ENCODE measurements at places on chromosomes 4 and X. TPM values are rescaled to one million over a fixed set of nuclear protein-coding genes. Genes with fewer than 3 reads are reported as not detected.

DNA sequence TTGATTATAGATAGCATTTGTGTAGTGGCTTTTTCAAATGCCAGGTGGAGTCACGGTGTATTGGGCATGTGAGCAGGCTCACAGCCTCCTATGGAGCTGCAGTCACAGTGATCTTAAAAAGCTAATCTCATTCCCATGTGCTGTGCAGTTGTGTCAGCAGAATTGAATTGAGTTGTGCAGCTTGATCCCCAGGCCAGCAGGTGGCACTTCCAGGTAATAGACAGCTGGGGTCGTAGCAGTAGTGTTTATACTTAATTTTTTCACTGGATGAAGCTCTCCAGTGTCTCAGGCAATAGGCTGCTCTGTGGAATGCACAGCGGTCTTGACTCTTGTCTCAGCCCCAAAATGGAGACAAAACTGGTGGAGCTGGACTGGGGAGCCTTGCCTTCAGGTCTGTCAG is 1028.1 kb downstream of the SH3BGRL start:
- no peak for DNase-seq

- DNase-seq, result no peak
These were observed 167.8 kb upstream of the LDB2 start for GRCh38 chr4:17066236-17066635.

DNA sequence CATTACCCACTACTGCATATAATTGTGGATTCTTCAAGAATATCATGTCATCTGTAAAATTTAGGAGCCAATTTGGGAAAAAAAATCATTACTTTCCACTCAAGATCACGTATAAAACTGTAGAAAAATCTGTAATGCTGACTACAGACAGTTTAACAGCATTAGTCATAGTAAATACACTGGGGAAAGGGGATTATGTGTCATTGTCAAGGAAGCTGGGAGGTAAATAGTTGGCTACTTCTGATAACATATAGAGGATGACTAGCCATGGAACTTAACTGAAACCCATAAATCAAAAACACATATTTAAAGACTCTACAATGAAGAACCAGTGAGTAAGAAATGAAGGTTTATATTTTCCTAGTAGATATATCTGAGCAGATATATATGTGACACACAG is 1666.4 kb upstream of the IGFBP7 start:
- DNase-seq, result no peak

DNA sequence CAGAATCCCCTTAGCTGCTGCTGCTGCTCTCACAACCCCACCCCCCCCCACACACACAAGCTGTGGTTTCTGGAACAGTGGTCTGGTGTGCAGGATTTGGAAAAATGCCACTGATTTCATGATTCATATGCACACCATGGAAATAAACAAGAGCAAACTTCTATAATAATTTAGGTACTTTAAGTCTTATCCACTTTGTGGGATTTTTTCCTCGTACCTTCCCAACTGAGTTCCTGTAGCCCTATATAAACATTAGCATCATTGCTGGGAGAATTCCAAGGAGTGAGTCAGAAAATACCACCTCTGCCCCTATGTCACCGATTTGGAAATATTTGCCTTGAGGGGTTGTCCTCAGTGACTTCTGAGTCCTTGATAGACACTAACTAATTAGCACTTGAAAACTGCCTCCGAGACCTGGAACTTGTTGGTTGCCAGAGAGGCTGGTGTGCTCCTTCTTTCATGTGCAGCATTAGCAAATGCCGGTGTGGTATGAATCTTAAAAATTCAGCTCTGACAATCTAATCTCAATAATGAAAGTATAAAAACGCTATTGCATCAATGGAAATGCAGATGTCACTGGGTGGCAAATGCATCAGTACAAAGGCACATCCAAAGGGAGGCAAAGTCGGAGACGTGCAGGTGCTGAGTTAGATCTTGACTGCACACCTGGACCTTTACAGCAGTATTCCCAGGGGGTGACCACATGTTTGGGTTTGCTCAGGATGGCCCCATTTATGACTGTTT is 61.8 kb downstream of the CPE start:
- peak; percentile 44 for DNase-seq

DNA sequence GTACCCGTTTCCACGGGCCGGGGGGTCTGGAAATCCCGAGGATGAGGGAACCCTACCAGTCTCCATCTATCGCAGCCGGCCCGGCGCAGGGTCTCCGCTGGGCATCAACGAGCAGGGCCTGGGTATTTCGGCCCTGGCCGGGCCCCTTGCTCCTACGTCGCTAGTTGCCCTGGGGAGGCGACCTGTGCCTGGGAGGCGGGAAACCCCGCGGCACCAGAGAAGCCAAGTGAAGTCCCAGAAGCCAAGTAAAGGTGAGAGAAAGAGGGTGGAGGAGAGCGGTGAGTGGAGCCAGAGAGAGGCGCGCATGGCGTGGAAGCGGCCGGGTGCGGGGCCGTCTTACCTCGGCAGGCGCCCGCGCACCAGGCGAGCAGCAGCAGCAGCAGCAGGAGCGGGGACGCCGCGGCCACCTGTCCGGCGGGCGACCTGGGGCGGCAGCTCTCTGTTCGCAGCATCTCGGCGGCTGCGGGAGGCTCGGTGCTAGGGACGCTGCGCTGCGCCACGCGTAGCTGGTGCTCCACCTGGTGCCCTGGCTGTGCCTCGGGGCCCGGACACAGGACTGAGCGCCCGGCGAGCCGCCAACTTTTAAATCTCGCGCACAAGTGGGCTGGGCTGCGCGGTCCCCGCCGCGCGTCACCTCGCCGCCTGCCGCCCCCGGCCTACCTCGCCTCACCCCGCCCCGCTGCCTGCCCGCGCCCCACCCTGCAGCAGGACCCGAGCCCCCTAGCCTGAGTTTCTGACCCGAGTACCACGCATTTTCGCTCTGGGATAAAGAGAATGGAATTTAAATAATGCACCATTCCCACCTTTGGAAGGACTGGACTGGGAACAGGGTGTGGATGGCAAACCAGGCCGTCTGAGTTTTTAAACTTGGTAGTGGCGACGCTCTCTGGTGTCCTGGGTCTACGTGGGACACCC is at the start of gene NMU:
Gene NMU, minus strand, starts transcription at position 558 of the 915 bp plus-strand sequence. Its CDS starts 106 bp downstream, at position 452.
- peak; percentile 36 for DNase-seq

GRCh38 chr4:158161551-158162354 is 11.1 kb downstream of the GASK1B start:
- peak; percentile 76 for DNase-seq

GRCh38 chrX:34880656-34881055 is 61.9 kb upstream of the FAM47B start:
- DNase-seq, result no peak

RNF4 gene
- polyA plus RNA-seq, result 43.3 TPM

DNA sequence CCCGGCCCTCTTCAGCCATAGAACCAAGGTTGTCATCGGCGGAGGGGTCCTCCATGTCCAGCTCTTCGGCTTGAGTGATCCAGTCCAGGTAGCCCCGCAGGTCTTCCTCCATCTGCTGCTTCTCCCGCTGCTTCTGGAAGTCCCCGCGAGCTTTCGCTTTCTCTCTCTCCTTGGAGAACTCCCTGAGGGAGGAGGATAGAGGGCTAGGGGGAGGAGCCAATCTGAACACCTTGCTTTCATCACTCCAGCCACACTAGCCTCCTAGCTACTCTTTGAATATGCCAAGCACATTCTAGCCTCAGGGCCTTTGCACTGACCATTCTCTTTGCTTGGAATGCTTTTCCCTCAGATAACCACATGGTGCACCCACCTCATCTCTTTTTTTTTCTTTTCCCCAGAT is 6.2 kb downstream of the CACNA1F start:
- no peak for DNase-seq

SLIT2 gene
- polyA plus RNA-seq, result 14.5 TPM

DNA sequence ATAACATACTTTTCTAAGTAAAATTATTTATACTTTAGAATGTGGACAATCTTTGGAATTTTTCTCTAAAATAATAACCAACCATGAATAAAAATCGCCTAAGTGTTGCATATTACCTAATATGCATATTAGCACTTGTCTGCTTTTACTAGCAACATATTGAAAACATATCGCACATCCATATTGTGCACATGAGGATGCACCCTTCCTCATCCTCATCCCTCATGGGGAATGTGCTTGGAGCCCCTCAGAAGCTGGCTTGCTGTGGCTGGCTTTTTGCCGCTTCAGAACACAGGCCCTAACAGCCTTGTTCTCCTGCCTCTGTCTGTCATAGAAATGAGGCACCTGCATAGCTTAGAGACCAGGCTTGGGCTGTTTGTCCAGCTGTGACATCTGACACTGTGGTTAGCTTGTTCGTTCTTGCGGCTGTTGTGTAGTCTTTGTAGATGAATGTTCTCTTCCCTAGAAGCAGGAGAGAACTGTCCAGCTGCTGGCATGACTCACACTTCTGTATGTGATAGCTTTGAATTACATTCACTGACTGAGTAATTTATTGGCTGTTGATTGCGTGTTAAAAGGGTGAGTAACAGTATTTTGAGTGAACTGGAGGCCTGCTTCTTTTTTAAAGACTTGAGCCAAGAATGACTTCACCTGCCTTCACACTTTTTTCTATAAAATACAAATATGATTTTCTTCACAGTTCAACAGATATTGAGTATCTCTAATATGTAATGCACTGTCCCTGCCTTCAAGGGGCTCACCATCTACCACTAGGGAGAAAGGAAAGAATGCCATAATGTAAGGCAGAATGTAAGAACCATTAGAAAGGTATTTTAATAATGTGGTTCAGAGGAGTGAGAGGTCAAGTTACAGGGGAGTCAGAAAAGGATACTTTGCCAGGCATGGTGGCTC is 81.9 kb downstream of the HMGB2 start:
- DNase-seq, result peak; percentile 93

MUC7 gene
- not detected for polyA plus RNA-seq

- no peak for DNase-seq
These were observed 5.6 kb downstream of the TASL start for GRCh38 chrX:30572004-30572403.
